ENCODE measurements at places on chromosomes 3 and 15. TPM values are rescaled to one million over a fixed set of nuclear protein-coding genes. Genes with fewer than 3 reads are reported as not detected.

DNA sequence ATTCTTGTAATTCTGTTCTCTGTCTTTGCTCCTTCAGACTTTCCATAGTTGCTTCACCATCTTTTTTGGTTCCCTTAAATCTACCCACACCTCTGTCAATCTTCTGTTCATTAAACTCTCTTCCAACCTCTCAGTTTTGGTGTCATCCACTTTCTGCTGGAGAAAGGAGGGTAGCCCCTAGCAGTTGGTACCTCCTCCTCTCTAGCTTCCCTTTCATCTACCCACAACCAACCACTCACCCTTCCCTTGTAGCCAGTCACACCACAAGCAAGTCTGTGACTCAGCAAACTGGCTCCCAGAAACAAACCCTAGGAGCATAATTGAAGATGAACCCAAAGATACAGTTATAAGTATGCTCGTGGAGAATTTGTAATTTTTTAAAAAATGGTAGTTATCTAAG lies 318.6 kb downstream of the FHIT start:
- H3K27me3 ChIP-seq, result no peaks in the 10 kb centered on the region
- no peaks in the 10 kb centered on the region for H3K4me1 ChIP-seq
- no peak for DNase-seq

DNA sequence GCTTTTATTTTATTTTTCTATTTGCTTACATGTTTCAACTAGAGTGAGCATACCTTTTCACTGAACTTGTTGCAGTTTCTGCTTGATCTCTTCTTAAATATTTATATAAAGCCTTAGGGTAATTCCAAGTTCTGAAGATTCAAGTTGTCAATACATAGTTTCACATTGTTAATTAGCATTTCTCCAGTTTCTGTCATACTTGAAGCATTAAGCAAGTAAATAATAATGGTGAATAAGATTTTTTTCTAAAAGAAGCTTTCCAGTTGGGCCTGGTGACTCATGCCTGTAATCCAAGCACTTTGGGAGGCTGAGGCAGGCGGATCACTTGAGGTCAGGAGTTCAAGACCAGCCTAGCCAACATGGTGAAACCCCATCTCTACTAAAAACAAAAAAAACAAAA lies 53.9 kb downstream of the CALML4 start:
- no peak for DNase-seq
- no peak overlapping the region for H3K27ac ChIP-seq
- no peaks in the 10 kb centered on the region for H3K27me3 ChIP-seq
- peaks cover 2% of the 10 kb centered on the region for H3K36me3 ChIP-seq

DNA sequence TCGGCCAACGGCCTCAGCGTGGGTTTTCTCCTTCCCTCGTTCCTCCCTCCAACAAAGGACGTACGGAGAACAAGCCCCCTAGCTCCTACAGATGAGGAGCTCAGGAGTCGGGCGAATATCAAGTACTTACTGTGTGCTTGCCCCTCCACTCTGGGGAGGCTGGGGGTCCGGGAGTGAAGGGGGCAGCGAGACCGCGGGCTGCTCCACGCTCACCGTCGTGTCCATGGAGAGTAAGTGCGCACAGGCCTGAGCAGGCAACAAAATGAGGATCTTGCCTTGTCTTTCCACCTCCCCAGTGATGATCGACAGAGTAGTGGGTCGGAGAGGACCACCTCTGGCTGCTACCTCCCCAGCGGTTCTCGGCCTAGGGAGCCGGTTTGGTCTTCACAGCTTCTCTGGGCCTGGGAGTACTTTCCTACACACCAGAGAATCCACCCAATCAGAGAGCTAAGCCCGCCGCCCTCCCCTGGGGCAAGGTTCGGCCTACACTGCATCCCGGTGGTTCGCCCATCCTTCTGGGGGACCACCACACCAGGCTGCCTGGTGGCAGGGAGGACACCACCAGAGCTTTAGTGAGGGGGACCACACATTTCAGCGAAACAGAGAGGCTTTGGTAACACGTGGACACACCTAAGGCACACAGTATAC lies 603 bp upstream of the TRANK1 start:
- H3K4me1 ChIP-seq, result peaks cover 12% of the 10 kb centered on the region
- peaks cover 1% of the 10 kb centered on the region for H3K27me3 ChIP-seq
- peak overlapping the region; percentile 69 for H3K4me3 ChIP-seq

GRCh38 chr3:128468791-128469527 lies 2.3 kb upstream of the DNAJB8 start:
- H3K4me1 ChIP-seq, result no peaks in the 10 kb centered on the region
- H3K36me3 ChIP-seq, result no peaks in the 10 kb centered on the region
- no peak overlapping the region for H3K4me3 ChIP-seq
- DNase-seq, result no peak
- no peak overlapping the region for H3K27ac ChIP-seq

GRCh38 chr3:161221806-161222600 lies 892 bp downstream of the NMD3 start:
- H3K27me3 ChIP-seq, result no peaks in the 10 kb centered on the region
- DNase-seq, result peak; percentile 42
- peaks cover 9% of the 10 kb centered on the region for H3K36me3 ChIP-seq
- H3K4me1 ChIP-seq, result peaks cover 27% of the 10 kb centered on the region
- peak overlapping the region; percentile 83 for H3K27ac ChIP-seq

DNA sequence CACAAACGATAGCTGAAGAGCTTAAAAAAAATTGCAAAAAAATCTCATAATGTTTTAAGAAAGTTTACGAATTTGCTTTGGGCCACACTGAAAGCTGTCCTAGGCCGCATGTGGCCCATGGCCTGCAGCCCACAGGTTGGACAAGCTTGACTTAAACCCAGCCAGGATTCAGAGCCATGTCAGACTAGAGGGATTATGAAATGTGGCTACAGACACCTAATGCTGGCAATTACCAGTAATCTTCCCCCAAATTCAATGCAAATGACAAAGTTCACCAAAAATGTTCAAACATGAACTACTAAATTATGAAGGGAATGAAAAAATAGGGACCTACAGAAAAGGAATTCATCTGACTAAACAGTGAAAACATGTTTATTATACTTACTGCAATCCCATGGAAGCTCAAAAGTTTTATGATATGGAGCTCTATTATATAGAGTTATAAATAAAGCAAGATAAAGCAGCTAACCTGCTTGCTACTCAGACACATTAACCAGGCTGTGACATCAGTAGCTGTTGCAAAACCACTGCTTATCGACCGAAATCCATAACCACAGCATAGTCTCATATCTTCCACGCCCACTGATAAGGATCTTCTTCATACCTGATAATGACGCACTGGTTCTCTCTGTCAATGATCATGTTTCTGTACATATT lies 49.2 kb downstream of the LDHAL6B start:
- DNase-seq, result no peak
- H3K36me3 ChIP-seq, result peaks cover 4% of the 10 kb centered on the region
- no peaks in the 10 kb centered on the region for H3K27me3 ChIP-seq
- H3K4me1 ChIP-seq, result no peaks in the 10 kb centered on the region
- no peak overlapping the region for H3K27ac ChIP-seq

DNA sequence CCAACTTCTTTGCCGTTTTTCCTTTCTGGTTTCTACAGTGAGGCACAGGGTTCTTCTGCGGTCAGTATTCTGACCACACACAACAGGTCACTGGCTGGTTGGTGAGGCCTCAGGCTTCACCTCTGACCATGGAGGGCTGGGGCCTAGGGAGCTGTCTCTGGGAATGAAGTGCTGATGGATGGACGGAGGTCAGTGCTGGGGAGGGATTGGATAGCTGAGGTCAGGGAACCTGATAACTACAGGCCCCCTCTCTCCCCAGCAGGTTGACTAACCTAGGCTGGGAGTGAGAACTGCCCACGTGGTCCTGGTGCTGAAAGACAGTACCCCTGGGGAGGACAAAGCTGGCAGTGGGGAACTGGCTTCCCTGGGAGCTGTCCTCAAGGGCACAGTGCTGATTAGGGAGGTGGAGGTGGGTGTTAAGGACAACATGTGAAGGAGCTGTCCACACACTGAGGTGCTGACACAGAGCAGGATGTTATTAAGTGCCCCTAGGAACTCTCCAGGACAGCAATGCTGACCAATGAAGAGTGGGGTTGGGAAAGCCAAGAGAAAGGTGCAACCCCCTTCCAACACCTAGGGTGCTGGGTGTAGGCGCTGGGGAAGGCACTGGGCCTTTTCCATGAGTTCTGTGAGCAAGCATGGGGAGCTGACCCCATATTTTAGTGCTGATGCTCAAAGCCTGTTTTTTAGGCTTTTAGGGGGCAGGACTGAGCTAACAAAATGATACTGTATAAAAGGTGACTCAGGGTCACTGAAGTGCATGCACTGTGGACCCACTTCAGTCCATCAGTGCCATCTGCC lies 45.2 kb downstream of the ATP2B2 start:
- no peaks in the 10 kb centered on the region for H3K36me3 ChIP-seq
- H3K27me3 ChIP-seq, result no peaks in the 10 kb centered on the region
- no peak overlapping the region for H3K27ac ChIP-seq
- H3K4me3 ChIP-seq, result no peak overlapping the region
- no peaks in the 10 kb centered on the region for H3K4me1 ChIP-seq
- peak; percentile 59 for DNase-seq

- no peaks in the 10 kb centered on the region for H3K27me3 ChIP-seq
- H3K27ac ChIP-seq, result peak overlapping the region; percentile 48
- H3K36me3 ChIP-seq, result no peaks in the 10 kb centered on the region
- H3K4me3 ChIP-seq, result no peak overlapping the region
Measured at GRCh38 chr3:4744405-4745234, 234.6 kb upstream of the BHLHE40 start.

The IQCH gene
- 2.6 TPM for total RNA-seq

The GFM1 gene
- 68.6 TPM for total RNA-seq

The RNF7 gene
- 121 TPM for total RNA-seq

The NRROS gene
- 14.4 TPM for total RNA-seq

The HYAL1 gene
- total RNA-seq, result 2.2 TPM

The HRG gene
- not detected for total RNA-seq

The SAMMSON gene
- not detected for total RNA-seq

The CHST2 gene
- total RNA-seq, result 2.5 TPM

Data from endothelial cell of umbilical vein (primary cell).